Activated CD4-positive, CD25-positive, alpha-beta regulatory T cell treated with anti-CD3 and anti-CD28 coated beads, Interleukin-2, amount 50 U/mL, for 72 hours (primary cell): ENCODE measurements at places on chromosomes 2 and 18.

- no peak for DNase-seq
Measured at GRCh38 chr2:63698786-63699548, 110.2 kb downstream of the MDH1 start.

DNA sequence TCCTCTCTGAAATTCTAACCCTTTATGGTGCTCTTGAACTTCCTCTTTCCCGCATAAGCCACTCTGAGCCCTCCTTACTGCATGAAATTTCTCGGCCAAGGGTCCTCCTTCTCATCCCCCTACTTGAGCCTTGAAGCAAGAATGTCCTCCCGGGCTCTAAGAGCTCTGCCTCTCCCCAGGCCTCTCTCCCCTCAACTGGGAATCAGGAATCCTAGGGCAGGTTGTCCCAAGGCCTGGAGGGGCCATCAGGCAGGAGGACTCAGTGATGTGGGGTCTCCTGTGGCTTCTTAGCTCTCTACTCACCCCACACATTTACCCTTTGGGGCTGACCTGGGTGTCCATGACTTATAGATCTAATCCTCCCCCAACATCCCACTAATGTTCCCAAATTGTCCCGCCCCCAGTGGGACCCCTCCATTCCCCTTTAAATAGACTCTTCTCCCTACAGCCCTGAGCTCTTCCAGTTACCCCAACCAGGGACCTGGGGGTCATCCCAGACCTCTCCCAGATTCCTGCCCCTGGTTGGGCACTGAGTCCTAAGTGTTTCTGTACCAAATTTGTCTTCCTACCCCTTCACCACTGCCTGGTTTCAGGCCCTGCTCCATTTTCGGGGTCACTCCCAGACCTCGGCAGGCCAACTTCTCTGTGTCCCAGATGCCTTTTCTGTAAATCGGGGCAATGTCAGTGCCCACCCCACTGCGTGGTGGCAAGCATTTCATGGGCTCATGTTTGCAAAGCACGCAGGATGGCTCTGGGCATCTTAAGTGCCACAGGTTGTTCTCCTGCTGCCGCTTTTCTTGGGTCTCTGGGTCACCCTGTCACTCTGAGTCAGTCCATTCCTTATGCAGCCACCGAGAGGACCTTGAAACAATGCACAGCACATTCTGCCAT is 171.2 kb downstream of the ASB1 start:
- DNase-seq = no peak

- DNase-seq = no peak
Measured at GRCh38 chr2:70892750-70893149, 43.0 kb upstream of the ATP6V1B1 start.

DNA sequence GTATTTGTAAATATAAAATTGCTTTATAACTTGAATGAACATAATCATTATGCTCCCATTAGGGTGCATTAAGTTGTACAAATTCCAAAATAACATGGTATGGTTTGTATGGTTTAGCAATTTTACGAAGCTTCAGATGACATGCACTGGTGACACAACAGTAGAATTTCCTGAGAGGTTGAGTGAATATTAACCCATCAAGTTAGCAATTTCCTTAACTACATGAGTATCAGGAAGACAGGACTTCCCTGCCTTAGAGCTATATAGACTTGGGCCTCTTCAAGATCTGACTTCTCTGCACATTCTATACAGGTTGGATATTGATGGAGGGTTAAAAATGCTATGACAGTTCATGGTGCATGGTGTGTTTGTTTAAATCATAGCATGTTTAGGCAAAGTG is 60.2 kb downstream of the ZC3H6 start:
- no peak for DNase-seq

GRCh38 chr2:114170070-114170469 is 272.4 kb upstream of the DPP10 start:
- no peak for DNase-seq

- no peak for DNase-seq
Measured at GRCh38 chr2:158729451-158729850, 65.7 kb upstream of the DAPL1 start.

GRCh38 chr2:53793821-53794220 is 7.0 kb downstream of the ERLEC1 start:
- no peak for DNase-seq

DNA sequence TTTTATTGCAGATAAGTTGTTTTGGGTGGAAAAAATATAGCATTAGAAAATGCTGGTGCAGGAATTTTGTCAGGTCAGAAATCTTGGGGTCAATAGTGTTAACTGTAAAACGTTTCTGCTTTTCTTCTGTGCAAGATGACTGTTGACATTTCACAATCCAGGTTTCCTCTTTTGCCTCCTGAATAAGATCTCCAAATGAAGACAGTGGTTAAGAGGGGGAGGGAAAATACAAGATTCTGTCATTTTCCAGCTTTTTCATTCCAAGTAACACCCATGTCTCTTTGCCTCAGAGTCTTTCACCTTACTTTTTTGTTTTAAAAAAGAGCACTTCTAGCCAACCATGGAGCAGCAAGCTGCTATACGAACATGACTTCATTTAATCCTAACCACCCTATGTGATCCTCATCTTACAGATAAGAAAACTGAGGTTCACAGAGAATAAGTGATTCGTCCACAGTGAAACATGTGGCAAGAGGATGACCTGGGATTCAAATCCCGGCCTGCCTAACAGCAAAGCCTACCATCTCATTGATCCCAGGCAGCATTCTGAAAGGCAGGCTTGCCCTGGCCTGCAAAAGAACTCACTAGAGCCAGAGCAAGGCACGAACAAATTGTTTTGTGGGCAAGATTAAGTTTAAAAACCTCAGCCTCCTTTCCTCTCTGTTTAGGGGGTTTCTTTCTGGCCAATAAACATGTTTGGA is 3.0 kb downstream of the PLEK start:
- no peak for DNase-seq

DNA sequence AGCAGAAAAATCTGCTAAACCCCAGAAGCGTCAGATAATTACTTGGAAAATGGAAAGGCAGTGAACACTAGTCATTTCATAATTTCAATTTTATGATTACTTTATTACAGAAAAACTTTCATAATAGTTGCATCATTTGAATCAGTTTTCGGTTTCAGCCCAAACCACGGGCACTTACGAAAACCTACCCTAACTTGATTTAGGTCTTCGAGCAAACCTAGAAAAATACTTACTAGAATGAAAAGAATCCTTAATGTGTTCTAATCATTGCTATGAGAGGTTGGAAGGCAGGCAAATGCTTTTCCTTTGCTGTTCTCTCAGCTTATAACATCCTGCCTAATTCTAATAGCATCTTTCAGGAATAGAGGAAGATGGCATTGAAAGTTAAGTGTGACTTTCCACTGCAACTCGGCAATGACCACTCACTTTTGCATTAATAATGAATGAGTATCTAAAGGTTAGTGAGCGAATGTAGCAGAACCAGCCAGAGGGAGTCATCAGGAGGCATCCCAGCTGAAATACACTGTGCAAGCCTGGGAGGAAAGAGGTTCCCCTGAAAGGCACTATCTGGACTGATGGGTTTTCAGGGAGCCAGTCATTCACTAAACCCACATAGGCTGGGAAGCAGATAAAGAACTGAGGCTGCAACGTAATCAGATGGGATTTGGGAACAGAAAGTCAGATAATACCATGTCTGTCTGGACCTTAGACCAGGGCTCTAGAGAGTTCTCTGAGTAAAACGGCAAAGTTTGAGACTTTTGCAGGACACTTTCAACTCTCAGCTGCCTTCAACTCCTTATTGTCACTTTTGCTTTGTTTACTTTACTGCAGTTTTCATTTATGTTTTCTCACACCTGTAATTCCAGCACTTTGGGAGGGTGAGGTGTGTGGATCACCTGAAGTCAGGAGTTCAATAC is 520.8 kb downstream of the RNF144A start:
- DNase-seq = no peak

DNA sequence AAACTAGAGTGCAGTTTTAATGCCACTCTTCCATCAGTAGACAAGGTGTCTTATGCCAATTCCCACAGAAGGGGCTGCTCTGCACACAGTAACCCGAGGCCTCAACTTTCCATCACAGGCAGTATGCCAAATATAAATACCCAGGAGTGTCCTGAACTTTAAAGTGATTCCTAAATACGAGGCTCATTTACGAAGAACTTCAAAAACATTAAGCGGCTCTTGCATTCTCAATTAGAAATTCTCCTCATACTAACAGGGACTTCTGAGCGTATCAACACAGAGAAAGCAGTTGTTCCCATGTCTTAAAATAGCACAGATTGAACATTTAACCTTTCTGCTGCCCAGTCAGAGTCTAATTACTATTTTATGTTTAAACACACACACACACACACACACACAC is 638.6 kb downstream of the ERBB4 start:
- no peak for DNase-seq

GRCh38 chr2:158460632-158461297 is 4.0 kb downstream of the PKP4 start:
- DNase-seq = no peak

- no peak for DNase-seq
Measured at GRCh38 chr2:54030396-54030741, 59.6 kb upstream of the PSME4 start.

DNA sequence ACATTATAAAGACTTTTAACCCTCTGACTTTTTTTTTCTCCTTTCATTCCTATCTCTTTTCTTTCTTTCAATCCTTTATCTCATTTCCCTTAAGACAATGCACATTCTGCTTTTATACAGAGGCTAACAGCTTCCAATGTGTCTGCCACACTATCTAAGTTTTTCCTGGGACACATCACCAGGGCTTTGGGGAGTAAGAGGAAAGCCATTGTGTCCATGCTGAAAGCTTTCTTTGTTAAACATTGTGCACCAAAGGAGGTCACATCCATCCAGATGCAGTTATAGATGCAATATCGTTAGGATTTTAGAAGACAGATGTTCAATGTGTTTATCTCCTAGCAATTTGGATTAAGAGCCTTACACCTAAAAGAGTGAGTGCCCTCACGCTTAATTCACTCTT is 534.1 kb downstream of the CNTNAP5 start:
- DNase-seq = no peak

- DNase-seq = no peak
Measured at GRCh38 chr2:121427187-121427689, 103.4 kb upstream of the RNU4ATAC start.

GRCh38 chr18:57175532-57175931 is 28.6 kb downstream of the BOD1L2 start:
- DNase-seq = no peak

GRCh38 chr2:5433855-5434254 is 258.3 kb upstream of the SOX11 start:
- DNase-seq = no peak

- no peak for DNase-seq
Measured at GRCh38 chr2:160458718-160459453, 34.7 kb downstream of the RBMS1 start.

DNA sequence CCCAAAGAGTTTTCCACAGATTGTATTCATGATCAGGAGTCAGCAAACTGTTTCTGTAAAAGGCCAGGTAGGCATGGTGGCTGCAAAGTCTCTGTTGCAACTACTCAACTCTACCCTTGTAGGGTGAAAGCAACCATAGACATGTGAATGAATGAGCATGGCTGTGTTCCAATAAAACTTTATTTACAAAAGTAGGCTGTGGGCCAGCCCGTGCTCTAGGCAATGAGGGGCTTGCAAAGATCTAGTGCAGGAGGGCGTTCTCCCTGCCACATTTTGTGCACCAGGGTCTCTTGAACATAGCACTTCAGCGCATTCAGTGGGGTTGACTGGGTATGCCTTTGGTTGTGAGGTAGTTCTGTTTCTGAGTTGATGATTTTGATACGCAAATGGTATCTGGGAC is 85.8 kb downstream of the ST6GAL2 start:
- no peak for DNase-seq

DNA sequence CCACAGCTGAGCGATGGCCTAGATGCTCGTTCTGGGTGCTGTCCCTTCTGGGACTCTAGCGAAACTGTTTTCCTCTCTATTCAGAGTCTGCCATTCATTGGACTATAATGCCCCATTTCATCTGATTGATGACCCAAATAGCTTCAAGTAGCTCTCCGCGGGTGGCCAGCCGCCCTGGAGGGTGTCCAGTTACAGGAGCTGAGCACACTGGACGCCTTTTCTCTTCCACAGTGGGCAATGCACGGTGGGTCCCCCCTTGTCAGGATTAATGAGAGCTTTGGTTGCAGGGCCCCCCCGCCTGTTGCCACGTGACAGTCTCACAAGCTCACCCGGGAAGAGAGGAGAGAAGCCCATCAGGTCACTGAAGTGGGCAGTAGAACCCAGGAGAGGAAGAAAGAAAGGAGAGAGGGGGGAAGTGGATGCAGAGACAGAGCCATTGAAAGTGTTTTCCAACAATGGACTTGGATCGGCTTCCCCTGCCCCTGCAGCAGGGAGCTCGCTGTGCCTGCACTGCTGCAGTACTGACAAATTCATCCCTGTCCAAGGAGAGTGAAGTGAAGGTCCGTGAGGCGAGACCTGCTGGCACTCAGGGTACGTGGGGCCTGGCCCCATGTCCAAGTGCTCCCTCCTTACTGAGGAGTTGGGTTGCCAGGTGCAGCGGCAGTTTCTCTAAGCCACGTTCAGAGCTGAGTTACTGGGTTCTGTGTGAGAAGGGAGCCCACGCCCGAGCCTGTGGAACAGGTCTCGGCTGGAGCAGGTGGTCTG is 44.8 kb downstream of the DIPK1C start:
- no peak for DNase-seq

DNA sequence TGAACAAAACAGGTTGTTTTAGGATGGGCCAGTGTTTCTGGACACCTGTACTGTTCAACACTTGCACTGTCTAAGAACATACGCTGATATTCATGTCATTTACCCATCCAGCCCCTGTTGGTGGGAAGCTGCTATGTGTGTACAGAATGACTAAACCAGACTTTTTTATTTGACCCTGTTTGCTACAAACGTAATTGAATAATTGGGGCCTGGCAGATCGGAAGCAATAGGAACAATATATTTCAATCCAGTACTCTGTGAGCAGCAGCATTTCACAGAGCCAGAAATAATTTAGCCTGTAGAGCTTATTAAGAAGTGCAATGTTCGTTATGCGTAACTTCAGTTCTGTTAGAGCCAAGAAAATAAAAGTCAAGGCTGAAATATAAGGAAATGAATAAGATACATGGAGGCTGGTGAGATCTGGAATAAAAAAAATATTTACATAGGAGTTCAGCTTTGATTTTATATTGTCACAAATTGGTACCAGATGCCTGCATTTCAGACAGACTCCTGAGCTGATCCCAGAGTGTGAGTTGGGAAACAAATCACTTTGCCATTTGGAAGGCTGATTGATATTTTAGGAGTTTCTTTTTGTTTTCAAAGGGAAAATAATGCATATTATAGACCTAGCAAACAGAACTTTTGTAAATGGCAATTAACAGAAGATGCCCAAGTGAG is 19.7 kb downstream of the CABLES1 start:
- DNase-seq = no peak

GRCh38 chr2:20738772-20739171 is 71.8 kb downstream of the GDF7 start:
- no peak for DNase-seq

- DNase-seq = no peak
Measured at GRCh38 chr18:13726972-13727331, 479 bp downstream of the RNMT start.
